Activated CD4-positive, alpha-beta T cell treated with anti-CD3 and anti-CD28 coated beads, Interleukin-2, amount 10 ng/mL, durations not matched to agents 7 days and 5 days (primary cell): ENCODE measurements at places on chromosomes 12 and 14. TPM values are rescaled to one million over a fixed set of nuclear protein-coding genes. Genes with fewer than 3 reads are reported as not detected.

DNA sequence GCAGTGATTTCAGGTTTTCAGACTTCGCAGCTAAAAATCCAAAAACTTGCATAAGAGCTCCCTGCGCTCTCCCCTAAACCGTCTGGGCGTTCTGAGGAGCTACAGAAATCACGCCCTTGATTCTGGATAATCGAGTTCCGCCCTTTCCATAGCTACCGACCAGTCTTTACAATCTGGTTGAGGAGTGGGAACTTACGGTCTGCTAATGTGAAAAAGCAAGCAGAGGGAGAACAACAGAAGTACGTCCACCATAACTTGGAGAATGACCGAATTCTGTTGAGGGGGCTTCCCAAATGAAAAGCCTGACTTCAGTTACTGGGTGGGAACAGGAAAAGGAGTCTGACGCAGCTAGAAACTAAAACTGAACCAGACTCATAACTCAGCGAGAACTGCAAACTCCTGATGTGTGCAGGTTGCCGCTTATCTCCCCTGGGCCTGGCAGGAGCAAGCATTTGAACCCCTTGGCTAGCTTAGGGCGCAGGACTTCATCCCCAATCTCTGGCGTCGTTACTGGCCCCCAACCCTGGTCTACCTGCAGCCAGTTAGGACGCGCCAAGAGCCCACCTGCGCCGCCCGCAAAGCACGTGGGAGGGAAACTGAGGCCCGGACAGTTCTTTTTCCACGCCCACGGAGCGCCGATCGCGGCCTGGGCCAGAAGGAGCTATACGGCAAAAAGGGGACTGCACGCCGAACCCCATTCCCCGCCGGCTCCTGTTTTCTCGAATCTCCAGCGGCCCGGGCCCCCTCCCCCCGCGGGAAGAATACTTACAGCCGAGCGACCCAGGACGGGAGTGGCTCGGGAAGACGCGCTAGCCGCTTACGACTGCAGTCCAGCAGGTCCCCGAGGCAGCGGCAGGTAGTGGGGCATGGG is 838 bp downstream of the LRIG3 start:
- no peak for DNase-seq
- peaks cover 32% of the 10 kb centered on the region for H3K27me3 ChIP-seq
- H3K27ac ChIP-seq: no peak overlapping the region
- peaks cover 5% of the 10 kb centered on the region for H3K4me1 ChIP-seq

Gene EVL
- 1,017 TPM for total RNA-seq

Gene ARHGAP9
- total RNA-seq: 259 TPM

DNA sequence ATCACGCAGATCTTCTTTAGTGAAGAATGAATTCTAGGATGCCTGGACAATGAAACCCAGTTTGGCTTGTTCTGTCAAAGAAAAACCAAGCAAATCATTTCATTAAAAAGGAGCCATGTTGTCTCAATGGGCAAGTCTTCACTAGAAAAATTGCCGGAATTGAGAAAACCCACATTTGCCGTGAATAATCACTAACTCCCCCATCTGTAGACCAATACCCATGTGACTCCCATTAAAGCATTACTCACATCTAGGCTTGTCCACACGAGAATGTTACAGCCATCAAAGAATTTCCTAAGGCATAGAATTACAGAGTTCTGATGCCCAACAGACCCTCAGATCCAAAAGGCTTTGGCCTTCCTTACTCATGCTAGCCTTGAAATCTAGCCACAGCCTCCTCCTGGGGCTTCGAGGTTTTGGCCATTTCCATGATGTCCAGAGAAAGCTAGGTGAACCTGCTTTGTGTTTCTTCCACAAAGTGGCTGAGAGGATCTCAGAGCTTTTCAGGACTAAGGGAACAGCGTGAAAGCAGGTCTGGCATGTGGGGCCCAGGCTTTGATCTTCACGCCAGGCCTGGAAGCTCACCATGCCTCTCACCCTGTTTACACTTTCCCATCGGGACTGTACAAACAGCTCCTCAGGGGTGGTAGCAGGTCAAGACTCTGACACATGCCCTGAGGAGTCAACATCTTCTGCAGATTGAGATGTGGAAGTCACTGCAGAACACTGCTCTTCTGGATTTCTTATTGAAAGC is 12.1 kb downstream of the SLC7A8 start:
- H3K27me3 ChIP-seq: peaks cover 11% of the 10 kb centered on the region
- no peak overlapping the region for H3K27ac ChIP-seq
- H3K4me3 ChIP-seq: no peak overlapping the region
- no peaks in the 10 kb centered on the region for H3K36me3 ChIP-seq

Gene ZDHHC22
- not detected for total RNA-seq

- H3K4me1 ChIP-seq: peaks cover 53% of the 10 kb centered on the region
- H3K36me3 ChIP-seq: peaks cover 64% of the 10 kb centered on the region
- no peak for DNase-seq
- H3K4me3 ChIP-seq: peak overlapping the region; percentile 100
These were observed 900 bp downstream of the NOP2 start for GRCh38 chr12:6567112-6567670.

DNA sequence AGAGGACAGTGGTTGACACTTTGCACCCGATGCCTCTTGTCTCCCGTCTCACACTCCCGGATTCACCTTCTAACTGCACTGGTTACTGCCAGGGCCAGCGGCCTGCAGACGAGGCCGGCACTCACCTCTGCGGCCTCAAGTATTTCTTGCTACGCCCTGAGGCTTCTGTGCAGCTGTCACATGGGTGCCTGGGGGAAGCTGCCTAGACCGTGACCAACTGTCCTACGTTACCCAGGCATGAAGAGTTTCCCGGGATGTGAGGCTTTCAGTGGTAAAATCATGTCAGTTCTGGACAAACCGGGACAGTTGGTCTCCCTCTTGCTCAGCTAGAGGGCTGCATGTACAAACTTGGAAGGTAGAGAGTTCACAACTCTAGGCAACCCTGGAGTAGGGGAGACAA is 274.5 kb downstream of the GLT1D1 start:
- DNase-seq: no peak
- no peaks in the 10 kb centered on the region for H3K4me1 ChIP-seq
- no peak overlapping the region for H3K4me3 ChIP-seq
- no peaks in the 10 kb centered on the region for H3K27me3 ChIP-seq
- no peaks in the 10 kb centered on the region for H3K36me3 ChIP-seq
- no peak overlapping the region for H3K27ac ChIP-seq

DNA sequence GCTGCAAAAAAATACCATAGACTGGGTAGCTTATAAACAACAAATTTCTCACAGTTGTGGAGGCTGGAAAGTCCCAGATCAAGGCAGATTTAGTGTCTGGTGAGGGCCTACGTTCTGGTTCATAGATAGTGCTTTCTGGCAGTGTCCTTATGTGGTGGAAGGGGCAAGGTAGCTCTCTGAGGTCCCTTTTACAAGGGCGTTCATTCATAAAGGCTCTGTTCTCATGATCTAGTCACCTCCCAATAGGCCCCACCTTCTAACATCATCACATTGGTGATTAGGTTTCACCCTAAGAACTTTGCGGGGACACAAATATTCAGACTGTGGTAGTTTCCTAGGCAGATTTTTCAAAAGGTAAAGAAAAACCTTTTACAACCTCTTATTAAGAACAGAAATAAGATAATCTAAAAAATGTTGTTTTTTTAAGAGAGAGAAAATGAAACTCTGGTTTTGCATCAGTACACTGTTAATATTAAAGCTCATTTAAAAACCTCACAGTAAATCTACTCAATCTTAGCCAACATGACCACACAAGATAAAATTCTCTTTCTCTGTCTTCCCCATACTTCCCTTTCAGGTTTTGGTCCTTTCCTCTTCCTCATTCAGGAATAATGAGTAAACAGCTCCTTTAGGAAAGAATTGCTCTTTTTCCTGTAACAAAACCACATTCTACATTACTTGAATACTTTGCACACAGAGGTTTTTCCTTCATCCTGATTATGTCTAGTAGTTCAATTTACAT is 117.5 kb downstream of the UNC79 start:
- H3K4me1 ChIP-seq: no peaks in the 10 kb centered on the region
- peaks cover 25% of the 10 kb centered on the region for H3K27me3 ChIP-seq
- H3K27ac ChIP-seq: no peak overlapping the region

Gene CBLN3
- 5.3 TPM for total RNA-seq

Gene NPFF
- not detected for total RNA-seq

DNA sequence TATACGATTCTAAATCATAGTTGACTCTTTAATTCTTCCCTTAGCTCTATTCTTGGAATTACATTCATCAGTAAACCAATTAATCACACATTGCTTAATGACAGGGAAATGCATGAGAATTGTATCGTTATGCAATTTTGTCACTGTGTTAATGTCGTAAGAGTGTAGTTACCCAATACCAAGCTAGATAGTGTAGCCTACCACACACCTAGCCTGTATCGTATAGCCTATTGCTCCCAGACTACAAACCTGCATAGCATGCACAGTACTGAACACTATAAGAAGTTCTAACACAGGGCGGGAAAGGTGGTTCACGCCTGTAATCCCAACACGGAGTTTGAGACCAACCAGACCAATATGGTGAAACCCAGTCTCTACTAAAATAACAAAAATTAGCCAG is 24.7 kb downstream of the HNRNPC start:
- no peaks in the 10 kb centered on the region for H3K27me3 ChIP-seq
- H3K4me3 ChIP-seq: no peak overlapping the region
- peaks cover 46% of the 10 kb centered on the region for H3K36me3 ChIP-seq
- no peak for DNase-seq
- peaks cover 49% of the 10 kb centered on the region for H3K4me1 ChIP-seq

Gene RNASE4
- total RNA-seq: 0.92 TPM

- no peak for DNase-seq
- H3K27me3 ChIP-seq: no peaks in the 10 kb centered on the region
- H3K36me3 ChIP-seq: no peaks in the 10 kb centered on the region
- H3K27ac ChIP-seq: no peak overlapping the region
- no peaks in the 10 kb centered on the region for H3K4me1 ChIP-seq
- H3K4me3 ChIP-seq: no peak overlapping the region
These were observed 349.2 kb upstream of the LMO3 start for GRCh38 chr12:16955083-16955657.

DNA sequence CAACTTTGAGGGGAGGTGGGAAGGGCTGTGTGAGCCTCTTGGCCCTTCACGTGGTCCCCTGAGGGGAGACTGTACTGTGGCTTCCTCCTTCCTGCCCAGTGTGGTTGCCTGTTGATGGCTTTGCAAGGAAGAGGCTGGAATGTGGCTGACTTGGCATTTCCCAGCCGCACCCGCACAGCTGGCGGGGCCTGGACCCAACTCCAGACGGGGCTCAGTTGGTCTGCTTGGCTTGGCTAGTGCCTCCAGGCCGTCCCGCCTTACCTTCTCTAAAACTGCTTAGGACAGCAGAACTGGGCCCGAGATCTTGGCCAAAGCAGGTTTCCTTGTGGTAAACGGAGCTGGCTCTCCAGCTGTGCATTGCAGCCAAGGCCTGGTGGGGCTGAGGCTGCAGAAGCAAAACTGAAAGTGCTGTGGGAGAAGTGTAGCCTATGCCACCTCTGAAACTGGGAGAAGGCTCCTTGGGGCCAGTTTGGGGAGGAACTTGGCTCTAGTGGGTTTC is 139.5 kb downstream of the SMOC1 start:
- DNase-seq: peak; percentile 35
- peaks cover 12% of the 10 kb centered on the region for H3K27me3 ChIP-seq
- H3K4me3 ChIP-seq: peak overlapping the region; percentile 7
- peaks cover 19% of the 10 kb centered on the region for H3K4me1 ChIP-seq
- H3K27ac ChIP-seq: no peak overlapping the region

DNA sequence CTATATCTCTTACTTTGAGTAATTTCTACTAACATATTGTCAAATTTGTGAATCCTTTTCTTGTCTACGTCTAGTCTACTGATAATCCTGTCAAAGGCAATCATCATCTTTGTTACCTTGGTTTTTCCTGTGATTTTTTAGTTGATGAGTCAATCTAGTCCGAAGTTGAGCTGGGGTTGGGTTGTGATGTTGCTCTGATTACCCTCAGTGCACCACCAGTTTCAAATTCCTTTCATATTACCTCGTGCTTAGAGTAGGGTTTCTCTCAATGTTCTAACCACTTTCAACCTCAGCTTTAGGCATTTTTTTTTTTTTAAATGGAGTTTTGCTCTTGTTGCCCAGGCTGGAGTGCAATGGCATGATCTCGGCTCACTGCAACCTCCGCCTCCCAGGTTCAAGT is 186.8 kb downstream of the BTG1 start:
- H3K27me3 ChIP-seq: no peaks in the 10 kb centered on the region
- peaks cover 4% of the 10 kb centered on the region for H3K4me1 ChIP-seq
- H3K36me3 ChIP-seq: peaks cover 4% of the 10 kb centered on the region
- no peak for DNase-seq

Gene DPPA3
- not detected for total RNA-seq

GRCh38 chr12:43653289-43653915 is 101.4 kb upstream of the ADAMTS20 start:
- no peak overlapping the region for H3K4me3 ChIP-seq
- peaks cover 2% of the 10 kb centered on the region for H3K27me3 ChIP-seq
- no peaks in the 10 kb centered on the region for H3K4me1 ChIP-seq

GRCh38 chr12:7114008-7114407 is 5.0 kb upstream of the C1RL start:
- no peak for DNase-seq
- H3K27ac ChIP-seq: no peak overlapping the region
- H3K27me3 ChIP-seq: no peaks in the 10 kb centered on the region
- peaks cover 38% of the 10 kb centered on the region for H3K4me1 ChIP-seq
- H3K4me3 ChIP-seq: no peak overlapping the region
- peaks cover 37% of the 10 kb centered on the region for H3K36me3 ChIP-seq

- no peak overlapping the region for H3K4me3 ChIP-seq
- no peaks in the 10 kb centered on the region for H3K36me3 ChIP-seq
- DNase-seq: no peak
- no peaks in the 10 kb centered on the region for H3K4me1 ChIP-seq
These were observed 91.5 kb upstream of the VASH1 start for GRCh38 chr14:76669770-76670169.

Gene EMP1
- total RNA-seq: 36.1 TPM

- peaks cover 12% of the 10 kb centered on the region for H3K4me1 ChIP-seq
- no peaks in the 10 kb centered on the region for H3K27me3 ChIP-seq
- H3K27ac ChIP-seq: no peak overlapping the region
- DNase-seq: no peak
These were observed 126.8 kb upstream of the CPM start for GRCh38 chr12:69059465-69060457.

DNA sequence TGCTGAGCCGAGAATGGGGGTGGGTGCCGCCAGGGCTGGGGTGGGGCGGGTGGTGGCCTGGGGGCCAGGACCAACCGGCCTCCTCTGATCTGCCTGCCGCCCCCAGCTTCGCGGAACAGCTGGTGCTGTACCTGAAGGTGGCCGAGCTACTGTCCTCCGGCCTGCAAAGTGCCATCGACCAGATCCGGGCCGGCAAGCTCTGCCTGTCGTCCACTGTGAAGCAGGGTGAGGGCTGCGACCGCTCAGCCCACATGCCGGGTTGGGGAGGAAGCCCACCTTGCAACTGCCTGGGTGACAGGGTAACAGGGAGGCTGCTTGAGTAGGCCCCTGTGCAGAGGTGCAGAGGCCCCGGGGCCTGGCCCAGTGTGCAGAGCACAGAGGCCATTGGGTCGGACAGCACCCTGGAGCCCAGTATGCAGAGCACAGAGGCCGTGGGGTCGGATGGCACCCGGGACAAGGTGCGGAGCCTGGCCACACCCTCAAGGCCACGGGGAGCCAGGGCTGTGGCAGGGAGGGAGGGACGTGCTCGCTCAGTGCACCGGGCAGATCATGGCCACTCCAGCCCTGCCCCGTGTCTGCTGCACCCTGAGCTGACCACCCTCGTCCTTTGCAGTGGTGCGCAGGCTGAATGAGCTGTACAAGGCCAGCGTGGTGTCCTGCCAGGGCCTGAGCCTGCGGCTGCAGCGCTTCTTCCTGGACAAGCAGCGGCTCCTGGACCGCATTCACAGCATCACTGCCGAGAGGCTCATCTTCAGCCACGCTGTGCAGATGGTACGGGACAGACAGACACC is 9.5 kb upstream of the PUS1 start:
- H3K36me3 ChIP-seq: no peaks in the 10 kb centered on the region
- DNase-seq: no peak
- no peak overlapping the region for H3K27ac ChIP-seq
- peaks cover 4% of the 10 kb centered on the region for H3K4me1 ChIP-seq

- no peaks in the 10 kb centered on the region for H3K27me3 ChIP-seq
- no peak for DNase-seq
- no peak overlapping the region for H3K4me3 ChIP-seq
- peaks cover 34% of the 10 kb centered on the region for H3K4me1 ChIP-seq
- no peaks in the 10 kb centered on the region for H3K36me3 ChIP-seq
These were observed 12.4 kb downstream of the FBRSL1 start for GRCh38 chr12:132502149-132502881.
